ENCODE measurements at places on chromosomes 7 and 10.

DNA sequence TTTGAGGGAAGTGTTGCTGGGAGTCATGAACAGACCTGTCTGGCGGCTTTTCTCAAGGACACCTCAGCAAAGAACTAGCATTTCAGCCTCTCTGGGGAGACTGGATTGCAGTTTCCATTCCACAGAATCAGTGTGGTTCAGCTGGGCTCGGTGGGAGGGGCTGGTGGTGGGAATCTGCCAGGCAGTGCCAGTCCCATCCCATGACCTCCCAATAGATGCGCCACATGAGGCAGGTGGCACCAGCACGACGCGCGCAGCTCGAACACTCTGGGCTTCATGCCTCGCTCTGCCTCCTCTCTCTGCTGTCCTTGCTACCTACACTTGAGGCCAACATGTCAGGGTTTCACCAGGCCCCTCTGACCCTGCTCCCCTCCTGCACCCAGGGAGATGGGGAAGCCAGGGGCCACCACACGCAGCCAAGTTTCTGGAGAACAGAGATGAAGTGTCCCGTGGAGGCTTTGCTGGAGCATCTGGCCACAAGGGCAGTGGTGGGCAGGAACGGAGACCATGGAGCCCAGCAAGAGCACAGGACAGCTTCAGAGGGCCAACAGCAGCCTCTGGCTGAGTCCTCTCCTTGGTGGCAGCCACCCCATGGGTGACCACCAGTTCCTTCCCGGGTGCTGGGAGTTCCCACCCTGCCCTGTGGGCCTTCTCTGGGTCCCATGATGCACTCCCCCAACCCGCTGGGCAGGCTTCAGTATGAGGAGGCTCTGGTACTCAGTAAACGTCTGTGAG lies 2.3 kb downstream of the NACAD start:
- DNase-seq = no peak

DNA sequence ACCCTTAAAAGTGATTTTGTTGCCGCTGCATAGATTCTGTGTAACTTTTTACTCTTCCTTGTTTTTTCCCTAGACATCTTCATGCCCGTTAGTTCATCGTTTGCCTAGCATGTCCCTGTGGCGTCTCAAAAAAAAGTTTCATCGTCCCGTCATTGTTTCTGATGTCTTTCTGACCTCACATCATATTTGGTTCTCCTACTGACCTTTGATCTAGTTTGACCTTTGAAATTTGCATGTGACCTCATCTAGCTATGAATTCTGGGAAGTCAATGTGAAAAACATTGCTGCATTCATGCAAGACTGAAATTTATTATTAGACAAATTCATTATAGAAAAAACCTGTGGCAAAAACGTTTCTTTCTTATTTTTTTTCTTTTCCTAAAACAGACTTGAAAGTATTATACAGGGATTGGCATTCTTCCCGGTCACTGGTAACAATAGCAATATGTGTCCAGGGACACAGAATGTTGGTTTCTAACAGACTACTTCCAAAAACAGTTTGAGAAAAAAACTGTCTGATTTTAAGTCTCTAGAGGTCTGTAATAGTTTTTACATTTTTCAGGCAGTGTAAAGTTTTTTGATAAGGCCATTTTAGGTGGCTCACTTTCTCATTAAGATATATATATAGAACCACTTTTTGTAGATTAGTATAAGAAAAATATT lies 280.9 kb downstream of the USP6NL start:
- no peak for DNase-seq

- no peak for DNase-seq
Observed at GRCh38 chr7:132580277-132580676, 4.0 kb upstream of the PLXNA4 start.

DNA sequence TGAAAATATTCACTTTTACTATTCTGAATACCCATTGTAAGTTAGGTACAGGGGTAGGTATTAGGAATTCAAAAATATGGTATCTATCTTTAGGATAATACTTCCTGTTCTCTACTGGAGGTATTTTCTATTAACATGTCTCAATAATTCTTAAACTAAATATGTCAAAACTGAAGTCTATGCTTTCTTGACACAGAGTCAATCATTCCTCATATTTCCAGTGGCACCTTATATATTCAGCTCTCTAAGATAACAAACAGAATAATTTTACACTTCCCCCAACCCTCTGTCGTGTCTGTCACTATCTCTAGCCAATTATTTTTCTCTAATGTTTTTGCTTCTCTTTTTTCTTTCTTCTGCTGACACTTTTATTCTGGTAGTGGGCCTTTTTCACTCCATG lies 138.9 kb downstream of the TMEM26 start:
- DNase-seq = no peak

DNA sequence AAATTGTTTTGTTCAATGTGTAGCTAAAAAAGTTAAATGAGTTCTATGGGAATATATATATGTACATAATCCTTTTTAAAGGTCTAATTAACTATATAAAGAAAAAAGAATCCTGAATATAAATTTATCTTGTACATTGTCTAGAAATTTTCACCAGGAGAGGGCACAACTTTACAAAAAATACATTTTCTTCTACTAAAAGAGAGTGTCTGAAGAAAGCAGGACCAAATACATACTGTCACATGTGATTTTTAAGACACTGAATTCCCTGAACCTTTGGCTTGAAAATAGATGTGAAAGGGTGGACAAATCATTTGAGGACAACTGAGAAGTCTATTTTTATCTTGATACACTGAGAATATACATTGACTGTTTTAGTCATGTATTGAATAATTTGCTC lies 204.3 kb downstream of the DGKB start:
- no peak for DNase-seq

All from GM19239 (cell line).